ENCODE measurements at places on chromosomes 1 and 21. TPM values are rescaled to one million over a fixed set of nuclear protein-coding genes. Genes with fewer than 3 reads are reported as not detected.

The DNM3 gene
- total RNA-seq, result 1.7 TPM

The RSPH1 gene
- total RNA-seq, result not detected

The CD5L gene
- total RNA-seq, result not detected

The OR2L8 gene
- not detected for total RNA-seq

The MANEAL gene
- total RNA-seq, result not detected

The C1orf87 gene
- total RNA-seq, result not detected

The C1QTNF12 gene
- 1.8 TPM for total RNA-seq

The TNNT2 gene
- total RNA-seq, result not detected

The RXFP4 gene
- total RNA-seq, result not detected

The GPR52 gene
- 0.24 TPM for total RNA-seq

The CAPN8 gene
- total RNA-seq, result not detected

The CLCA4 gene
- total RNA-seq, result not detected

The BMP8B gene
- 0.08 TPM for total RNA-seq

The HAO2 gene
- not detected for total RNA-seq

The CTSS gene
- total RNA-seq, result 13.4 TPM

The CIART gene
- 5.9 TPM for total RNA-seq

The PLA2G2C gene
- total RNA-seq, result not detected

The AADACL3 gene
- not detected for total RNA-seq

The ZNF683 gene
- total RNA-seq, result not detected

The KCNK1 gene
- total RNA-seq, result 0.09 TPM

The DNAJC28 gene
- total RNA-seq, result 1.6 TPM

The NHLH1 gene
- total RNA-seq, result 0.11 TPM

The PLEKHN1 gene
- total RNA-seq, result 0.34 TPM

The LRRC38 gene
- total RNA-seq, result not detected

The VSIG8 gene
- not detected for total RNA-seq

Measured in SJSA1 (cell line).